ENCODE measurements at places on chromosomes 3 and 15.
A peak's percentile ranks its signal among the peaks of the same experiment; 100 is the strongest.

GRCh38 chr3:100160521-100160920 lies 46.2 kb upstream of the FILIP1L start:
- DNase-seq: no peak

- DNase-seq: no peak
Observed at GRCh38 chr3:22013641-22014040, 262.6 kb upstream of the ZNF385D start.

DNA sequence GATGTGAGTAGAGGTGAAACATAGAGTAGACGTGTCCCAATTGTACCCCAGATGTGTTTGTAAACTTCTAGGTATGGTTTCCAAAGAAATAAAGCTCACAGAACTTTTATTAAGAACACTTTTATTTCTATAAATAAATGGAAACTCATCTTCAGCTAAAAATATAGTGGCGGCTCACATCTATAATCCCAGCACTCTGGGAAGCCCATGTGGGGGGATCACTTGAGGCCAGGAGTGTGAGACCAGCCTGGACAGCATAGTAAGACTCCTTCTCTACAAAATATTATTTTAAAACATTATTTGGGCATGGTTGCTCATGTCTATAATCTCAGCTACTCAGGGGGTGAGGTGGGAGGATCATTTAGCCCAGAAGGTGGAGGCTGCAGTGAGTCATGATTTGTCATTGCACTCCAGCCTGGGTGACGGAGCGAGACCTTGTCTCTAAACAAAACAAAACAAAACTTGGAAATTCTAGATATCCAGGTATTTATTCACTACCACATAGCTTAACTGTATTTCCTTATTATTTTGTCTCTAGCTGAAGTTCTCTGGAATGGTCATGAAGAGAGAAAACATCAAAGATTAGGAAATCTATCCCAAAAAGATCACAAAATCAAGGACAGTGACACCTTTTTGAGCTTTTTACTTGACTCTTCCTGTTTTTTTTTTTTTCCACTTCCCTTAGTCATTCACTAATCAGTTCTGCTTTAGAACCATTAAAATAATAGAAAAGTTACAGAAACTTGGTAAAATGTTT lies 258.1 kb downstream of the TIGIT start:
- DNase-seq: no peak

DNA sequence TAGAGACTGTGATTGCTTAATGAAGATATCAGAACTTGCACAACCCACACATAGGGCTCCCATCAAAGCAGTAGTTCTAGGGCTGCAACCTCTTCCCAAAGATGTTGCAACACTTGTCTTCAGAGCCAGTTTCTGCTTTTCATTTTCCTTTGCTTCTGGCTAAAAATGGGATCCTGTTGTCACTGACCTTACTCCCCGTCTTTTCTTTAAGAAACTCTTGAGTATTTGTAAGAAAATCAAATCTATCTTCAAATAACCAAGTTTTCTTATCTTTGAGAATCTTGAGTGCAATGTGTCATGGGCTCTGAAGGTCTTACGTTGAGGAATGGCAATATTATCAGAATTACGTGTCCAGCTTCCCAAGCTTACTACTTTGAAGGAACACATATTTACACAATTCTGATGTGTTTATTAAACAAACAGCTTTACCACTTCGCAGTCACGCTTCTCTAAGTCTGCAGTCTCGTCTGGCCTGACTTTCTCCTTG lies 24.1 kb downstream of the CACNA1D start:
- DNase-seq: no peak

DNA sequence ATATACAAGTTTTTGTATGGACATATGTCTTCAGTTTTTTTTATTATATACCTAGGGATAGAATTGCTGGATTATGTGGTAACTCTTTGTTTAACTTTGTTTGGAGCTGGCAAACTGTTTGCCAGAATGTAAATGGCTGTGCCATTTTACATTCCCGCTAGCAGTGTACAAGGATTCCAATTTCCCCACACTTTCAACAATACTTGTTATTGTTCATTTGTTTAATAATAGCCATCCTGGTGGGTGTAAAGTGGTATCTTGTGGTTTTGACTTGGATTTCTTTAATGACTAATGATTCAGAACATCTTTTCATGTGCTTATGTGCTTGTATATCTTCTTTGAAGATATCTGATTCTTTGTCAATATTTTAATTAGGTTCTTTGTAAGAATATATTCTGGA lies 64.4 kb downstream of the ZNF609 start:
- DNase-seq: no peak

- peak; percentile 22 for DNase-seq
Observed at GRCh38 chr15:83446904-83447709, at the start of gene SH3GL3. SH3GL3 (plus strand) TSS chr15:83447341; CDS start chr15:83447534, 193 bp downstream.

DNA sequence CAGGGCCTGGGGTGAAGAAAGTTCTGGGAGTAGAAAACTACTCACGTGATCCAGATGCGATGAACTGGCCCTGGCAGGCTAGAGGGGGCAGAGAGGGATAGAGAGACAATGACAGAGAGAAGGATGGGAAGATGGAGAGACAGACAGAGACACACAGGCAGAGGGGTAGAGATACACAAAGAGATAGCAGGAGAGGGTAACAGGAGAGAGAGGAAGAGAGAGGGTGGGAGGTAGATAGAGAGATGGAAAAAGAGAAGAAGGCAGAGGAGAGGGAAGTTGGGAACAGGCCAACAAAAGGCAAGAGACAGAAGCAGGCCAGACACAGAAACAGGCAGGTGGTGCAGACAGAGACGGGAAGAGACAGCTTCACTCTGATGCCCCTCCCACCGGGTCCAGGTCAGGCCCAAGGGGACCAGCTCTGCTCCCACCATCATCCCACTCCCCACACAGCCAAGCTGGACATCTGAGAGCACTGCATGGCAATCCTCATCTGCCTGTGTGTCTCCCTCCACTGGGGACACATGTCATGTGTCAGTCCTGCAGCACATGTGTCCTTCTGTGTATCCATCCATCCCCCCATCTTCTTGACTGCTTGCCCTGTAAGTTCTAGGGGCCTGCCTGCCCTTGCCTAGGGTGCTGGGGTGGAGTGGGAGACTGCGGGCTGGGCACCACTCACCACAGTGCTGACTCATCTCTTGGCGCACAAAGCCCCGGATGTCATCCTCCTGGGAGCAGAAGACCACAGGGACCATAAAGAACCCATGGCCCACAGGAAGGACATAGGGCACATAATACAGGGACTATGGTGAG lies 2.2 kb upstream of the UCN2 start:
- no peak for DNase-seq

GRCh38 chr3:182925330-182925943 lies 54.9 kb downstream of the DCUN1D1 start:
- DNase-seq: no peak

- no peak for DNase-seq
Observed at GRCh38 chr3:62795978-62796657, 79.1 kb downstream of the CADPS start.

GRCh38 chr3:148778926-148779325 lies 48.7 kb upstream of the CPB1 start:
- no peak for DNase-seq

DNA sequence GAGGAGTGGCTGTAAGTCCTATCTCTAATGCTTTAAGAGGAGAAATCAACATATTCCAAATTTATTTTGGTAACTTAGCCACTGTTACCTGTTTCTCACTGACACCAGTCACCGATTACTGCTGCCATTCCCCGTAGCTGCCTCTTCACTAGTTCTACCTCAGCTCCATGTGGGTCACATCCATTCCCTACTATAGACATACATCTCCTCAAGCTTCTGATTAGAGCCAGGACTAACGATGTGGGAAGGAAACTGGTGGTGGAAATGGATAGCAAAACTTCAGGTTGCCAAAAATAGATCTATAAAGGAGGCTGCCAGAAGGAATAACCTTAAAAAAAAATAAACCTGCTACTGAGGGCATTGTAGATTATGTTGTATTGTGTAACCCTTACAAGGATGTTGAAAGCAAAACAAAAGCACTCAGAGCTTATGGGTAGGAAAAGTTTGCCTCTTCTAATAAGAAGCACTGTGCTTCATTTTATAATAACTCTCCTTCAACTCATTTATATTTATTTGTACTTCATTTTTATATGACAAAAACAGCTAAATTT lies 56.0 kb downstream of the KAT2B start:
- no peak for DNase-seq

DNA sequence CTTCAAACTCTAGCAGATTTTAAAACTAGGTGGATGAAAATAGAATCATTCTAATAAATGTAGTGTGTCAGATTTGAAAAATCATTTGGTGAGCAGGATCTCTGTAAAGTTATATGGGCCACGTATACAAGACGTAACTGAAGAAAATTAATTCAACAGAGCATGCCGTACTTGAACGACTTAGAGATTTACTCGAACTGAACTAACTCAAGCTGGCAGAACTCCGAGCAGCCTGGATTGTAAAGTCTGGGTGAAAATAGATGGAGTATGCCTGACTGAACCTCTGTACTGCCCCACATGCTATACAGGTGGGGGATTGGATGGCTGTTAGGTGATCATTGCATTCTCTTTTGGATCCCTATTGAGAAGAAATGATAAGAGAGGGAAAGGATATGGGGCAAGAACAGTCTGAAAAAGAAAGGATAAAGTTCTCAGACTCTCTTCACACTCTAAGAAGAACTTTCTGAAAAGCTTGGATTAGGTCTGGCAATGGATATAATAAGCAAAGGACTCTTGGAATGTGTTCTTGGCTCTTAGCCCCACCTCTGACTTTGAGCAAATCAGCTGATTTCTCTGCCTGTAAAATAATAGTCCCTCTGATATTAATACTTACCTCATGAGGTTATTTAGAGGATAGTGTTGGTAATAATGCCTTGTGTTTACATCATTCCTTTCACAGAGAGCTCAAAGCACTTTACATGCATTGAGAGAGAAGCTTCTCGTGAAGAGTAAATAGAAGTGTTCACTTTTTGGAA lies 147.5 kb downstream of the FILIP1L start:
- no peak for DNase-seq

DNA sequence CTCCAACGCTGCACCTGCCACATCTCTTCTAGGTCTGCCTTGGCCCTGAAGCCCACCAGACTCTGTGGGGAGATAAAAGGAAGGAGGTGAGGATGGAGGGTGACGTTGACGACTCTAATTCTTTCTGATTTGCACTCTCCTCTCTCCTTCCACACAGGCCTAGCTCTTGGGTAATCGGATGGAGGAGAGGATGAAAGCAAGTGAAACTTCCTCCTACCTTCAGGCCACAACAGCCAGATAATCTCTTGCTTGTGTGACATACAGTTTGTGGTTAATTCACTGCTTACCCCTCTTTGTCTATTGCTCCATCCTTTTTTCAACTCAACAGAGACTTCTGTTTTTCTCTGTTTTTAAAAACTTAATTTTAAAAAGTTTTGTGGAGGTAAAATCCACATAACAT lies 208.1 kb downstream of the SV2B start:
- no peak for DNase-seq
